ENCODE measurements at places on chromosomes 7 and 10. TPM values are rescaled to one million over a fixed set of nuclear protein-coding genes. Genes with fewer than 3 reads are reported as not detected.

The AKR1B1 gene
- polyA plus RNA-seq, result 136 TPM

The ZNF488 gene
- 0.20 TPM for polyA plus RNA-seq

The HTR7 gene
- not detected for polyA plus RNA-seq

The KIF11 gene
- 0.92 TPM for polyA plus RNA-seq

The GATA3 gene
- 64.8 TPM for polyA plus RNA-seq

The SH2D4B gene
- polyA plus RNA-seq, result not detected

The DEPP1 gene
- not detected for polyA plus RNA-seq

The HOXA10 gene
- not detected for polyA plus RNA-seq

The UCN3 gene
- not detected for polyA plus RNA-seq

Data from CD4-positive, alpha-beta memory T cell (primary cell).